ENCODE measurements at places on chromosomes 3 and 15.

DNA sequence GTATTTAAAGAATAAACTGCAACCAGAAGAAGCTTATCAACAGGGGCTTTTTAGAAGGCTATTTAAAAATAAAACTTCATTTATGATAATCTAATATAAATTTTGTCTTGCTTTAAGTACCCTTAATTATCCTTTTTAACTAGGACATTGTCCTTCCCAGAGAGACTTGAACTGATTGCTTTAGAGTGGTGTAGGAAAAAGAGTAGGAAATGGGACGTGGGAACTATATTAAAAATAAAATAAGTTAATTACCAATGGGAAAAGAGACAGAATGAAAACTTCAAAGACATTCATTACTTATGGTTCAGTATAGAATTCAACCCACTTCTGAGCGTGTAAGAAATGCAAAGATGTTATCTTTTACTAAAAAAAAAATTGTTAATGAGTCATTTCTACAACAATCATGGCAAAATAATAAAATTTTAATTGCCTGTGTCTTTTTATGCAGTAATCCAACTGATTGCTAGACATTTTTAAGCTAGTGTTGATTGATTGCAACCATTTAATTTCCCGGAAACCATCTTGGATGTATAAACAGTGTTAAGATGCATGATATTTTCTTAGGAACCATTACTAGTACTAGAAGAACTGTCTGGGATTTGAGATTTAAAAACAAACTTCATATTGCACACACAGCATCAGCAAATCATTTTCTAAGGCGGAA, 298.8 kb upstream of the UMPS start:
- no peak for DNase-seq

GRCh38 chr3:76040946-76041345, 255.6 kb upstream of the ZNF717 start:
- no peak for DNase-seq

DNA sequence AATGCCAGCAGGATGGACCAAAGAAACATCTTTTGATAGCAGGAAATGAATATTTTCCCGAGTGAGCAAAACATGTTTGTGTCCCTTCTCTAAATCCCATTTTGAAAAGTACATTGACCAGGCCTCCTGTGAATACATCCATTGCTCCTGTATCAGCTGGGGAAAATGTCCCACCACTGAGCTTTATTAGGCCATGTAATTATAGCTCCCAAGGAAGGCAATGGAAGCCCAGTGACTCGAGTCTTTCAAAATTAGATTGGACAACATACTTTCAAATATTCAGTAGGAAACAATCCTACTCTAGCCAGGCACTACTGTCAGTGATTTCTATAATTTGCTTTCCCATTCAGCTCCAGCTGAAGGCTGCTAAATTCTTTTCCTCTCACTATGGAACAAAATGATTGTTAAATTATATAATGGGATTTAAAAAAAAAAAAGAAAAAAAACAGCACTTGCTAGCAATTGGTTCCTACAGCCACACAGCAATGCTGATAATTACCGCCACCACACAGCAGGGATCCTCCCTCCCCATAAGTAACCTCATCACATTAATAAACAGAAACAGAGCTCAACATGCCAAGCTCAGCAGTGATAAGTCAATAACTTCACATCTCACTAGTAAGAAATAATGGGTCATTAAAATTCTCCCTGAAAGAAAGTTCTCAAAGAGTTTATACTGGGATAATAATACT, 172.4 kb upstream of the SLC2A2 start:
- no peak for DNase-seq

- no peak for DNase-seq
Measured at GRCh38 chr3:178450476-178450875, 85.8 kb upstream of the KCNMB2 start.

DNA sequence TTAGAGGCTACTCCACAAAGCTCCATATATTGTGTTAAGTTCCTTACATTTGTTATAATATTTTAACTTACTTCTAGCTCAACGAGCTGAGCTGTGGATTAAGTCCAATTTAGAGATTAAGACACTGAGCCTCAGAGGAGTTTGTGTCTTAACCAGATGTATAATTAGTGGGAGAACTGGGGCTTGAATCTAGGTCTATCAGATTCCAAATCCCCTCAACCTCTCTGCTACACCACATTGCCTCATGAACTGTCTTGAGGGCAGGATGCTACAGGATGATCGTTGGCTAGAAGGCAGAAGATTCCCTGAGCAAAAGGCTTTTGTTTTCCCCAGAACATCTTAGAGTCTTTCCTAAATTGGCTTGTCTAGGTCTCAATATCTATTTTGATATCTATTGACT, 890.8 kb downstream of the NAALADL2 start:
- no peak for DNase-seq

DNA sequence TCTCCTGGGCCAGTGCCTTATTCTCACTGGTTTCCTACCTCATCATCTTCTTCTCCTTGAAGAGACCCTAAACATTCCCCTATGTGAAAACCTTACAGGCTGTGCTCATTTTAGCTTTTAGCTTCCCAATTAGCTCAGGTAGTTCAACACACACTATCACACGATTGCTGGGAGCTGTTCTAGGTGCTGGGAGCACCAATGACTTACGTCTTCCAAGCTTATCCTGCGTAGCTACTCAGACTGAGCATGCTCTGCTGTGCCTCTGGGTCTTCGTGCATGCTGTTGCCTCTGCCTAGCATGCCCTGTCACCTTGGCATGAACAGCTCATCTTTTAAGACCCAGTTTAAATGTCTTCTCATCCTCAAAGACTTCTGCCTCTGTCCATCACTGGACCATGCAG, 55.7 kb upstream of the APEH start:
- DNase-seq, result no peak

DNA sequence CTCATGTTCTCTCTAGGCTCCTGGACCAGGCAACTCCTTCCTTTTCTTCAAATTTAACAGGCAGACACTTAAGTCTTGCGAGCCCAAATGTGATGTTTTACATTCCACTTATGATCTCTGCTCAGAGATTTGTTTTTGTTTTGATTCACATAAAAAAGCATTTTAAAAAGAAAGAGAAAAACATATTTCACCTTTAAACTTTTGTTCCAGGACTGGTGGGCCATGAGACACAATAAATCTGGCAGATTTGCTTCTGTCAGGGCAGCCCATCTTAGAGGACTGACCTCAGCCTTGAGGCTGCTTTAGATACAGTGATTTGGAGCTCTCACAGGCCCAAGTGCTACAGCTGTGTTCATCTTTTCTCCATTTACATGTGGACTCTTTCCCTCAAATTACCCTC, 52.0 kb downstream of the CMSS1 start:
- DNase-seq, result no peak

DNA sequence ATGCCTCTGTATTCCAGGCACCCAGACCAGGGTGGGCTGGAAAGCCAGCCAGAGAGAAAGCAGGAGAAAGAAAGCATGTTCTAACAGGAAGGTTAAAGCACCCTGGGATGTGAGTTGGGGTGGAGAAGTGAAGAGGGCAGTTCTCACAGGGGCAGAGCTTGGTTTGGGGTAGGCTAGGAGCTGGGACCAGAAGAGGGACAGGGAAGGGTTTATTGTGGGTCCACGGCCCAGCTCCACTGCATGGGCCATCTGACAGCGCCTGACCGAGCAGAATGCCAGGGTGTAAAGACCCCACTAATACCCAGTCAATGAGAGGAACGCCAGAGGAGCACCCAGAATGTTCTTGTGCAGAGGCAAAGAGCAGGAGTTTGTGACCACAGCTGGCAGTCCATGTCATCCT, 27.1 kb upstream of the MAGEF1 start:
- DNase-seq, result no peak

DNA sequence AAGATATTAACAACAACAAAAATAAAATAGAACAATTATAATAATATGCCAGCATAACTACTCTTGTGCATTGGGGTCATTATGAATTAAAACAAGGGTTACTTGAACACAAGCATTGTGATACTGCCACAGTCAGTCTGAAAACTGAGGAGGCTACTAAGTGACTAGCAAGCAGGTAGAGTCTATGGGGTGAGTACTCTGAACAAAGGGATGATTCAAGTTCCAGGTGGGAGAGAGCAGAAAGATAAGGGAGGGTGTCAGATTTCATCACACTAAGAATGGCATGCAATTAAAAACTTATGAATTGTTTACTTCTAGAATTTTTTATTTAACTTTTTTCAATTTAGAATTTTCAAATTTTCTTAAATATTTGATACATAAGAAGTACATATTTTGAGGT, 754.4 kb upstream of the GOLIM4 start:
- DNase-seq, result no peak

- no peak for DNase-seq
Measured at GRCh38 chr3:180657094-180657493, 22.2 kb downstream of the CCDC39 start.

GRCh38 chr3:128945041-128945877, 48.6 kb downstream of the CFAP92 start:
- no peak for DNase-seq

DNA sequence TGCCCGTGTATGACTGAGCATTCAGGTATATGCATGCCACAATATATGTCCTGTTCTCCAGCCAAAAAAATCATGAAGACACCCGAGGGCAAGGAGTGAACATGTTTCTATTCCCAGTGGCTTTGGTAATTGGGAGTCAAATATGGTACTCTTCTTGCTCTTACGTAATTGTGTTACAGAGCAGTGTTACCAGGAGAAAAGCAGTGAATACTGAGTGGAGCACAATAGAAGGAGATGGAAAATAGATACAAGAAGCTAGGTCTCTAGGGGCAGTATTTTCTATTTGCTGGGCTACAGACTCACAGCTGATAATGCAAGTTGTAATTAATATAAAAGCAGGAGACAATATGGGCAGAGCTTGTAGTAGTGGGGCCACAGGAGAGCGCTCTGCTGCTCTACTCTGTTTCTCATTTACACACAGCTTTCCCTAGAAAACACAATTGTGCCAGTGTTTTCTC, 13.2 kb downstream of the MEIS2 start:
- no peak for DNase-seq

GRCh38 chr15:62877276-62877857, 165.2 kb upstream of the TPM1 start:
- DNase-seq, result no peak

- no peak for DNase-seq
Measured at GRCh38 chr15:59642351-59642750, 15.0 kb downstream of the GTF2A2 start.

DNA sequence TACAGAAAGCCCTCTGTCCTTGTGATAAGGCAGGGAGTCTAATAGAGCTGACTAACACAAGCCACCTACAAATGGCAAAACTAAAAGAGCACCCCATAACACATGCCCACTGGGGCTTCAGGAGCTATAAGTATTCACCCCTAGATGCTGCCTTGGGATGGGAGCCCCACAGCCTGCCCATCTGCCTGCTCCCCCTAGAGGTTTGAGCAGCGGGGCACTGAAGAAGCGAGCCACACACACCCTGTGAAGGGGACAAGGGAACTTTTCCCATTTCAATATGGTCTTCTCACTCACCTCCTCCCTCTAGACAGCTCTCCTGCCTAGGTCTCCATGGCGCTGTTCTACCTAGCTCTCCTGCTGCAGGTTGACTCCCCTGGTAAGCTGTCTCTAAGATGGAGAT, 261.0 kb downstream of the SHQ1 start:
- no peak for DNase-seq

Data from CD4-positive, alpha-beta T cell treated with Interleukin-1 beta for 1 hour (primary cell).